ENCODE measurements at places on chromosomes 3 and 15.
A peak's percentile ranks its signal among the peaks of the same experiment; 100 is the strongest.

- DNase-seq: no peak
Observed at GRCh38 chr3:188662795-188663194, 508.8 kb downstream of the LPP start.

GRCh38 chr3:10474275-10474646, 31.1 kb downstream of the ATP2B2 start:
- no peak for DNase-seq

DNA sequence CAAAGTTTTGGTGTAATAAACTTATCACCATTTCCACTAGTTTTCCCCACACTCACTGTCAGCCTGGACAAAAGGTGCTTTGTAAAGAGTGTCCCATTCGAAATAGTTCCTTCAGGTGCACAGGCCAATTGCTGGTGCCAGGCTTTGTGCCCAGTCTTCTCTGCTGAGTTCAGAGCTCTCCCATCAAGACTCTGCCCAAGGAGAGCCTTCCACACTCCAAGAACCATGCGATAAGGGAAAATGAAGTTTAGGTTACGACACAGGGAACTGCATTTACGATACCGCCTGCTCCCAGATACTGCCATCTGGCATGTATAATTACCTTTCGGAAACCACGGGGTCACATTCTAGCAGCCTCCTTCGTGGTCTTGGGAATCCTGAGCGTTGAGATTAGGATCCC, 379.6 kb downstream of the MECOM start:
- DNase-seq: no peak

DNA sequence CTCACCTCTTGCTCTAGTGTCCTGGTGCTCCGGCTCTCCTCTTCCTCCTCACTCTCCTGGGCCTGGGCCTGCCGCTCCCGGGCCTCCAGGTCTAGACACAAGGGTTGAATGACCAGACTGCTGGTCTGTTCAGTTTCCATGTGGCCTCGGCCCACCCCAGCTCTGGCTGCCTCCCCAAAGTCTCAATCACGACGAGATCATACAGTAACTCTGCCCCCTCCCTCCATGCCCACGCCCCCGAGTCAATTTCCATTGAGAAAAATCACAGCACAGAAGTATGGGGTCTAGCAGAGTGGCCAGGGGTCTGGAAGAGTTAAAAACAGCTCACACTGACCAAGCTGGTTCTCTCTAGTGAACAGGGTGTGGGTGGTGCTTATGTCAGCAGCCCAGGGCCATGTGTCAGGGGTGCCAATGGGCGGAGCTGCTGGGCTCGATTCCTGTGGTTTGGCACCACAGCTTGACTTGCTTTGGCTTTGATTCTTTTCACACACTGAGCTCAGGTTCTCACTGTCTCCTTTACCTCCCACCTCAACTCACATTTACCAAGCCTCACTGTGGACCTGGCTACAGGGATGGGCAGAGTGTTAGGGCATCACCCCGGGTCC, 6.9 kb downstream of the C15orf62 start:
- DNase-seq: no peak

DNA sequence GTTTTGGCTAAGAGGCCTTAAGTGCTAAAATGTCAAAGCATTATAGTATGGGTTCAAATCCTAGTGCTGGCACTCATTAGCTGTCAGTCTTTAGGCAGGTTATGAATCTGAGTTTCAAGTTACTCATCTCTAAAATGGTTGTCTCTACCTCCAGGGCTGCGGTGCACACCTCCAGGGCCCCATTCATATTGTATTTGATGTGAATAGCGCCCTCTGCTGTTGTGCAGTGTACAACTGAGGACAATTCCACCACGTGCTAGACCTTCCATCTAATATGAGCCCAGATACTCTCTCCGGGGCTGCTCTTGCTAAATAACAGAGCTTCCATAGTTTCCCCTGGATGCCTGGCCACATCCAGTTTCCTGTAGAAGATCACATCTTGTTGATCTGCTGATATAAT, 54.3 kb downstream of the OXNAD1 start:
- peak; percentile 60 for DNase-seq

DNA sequence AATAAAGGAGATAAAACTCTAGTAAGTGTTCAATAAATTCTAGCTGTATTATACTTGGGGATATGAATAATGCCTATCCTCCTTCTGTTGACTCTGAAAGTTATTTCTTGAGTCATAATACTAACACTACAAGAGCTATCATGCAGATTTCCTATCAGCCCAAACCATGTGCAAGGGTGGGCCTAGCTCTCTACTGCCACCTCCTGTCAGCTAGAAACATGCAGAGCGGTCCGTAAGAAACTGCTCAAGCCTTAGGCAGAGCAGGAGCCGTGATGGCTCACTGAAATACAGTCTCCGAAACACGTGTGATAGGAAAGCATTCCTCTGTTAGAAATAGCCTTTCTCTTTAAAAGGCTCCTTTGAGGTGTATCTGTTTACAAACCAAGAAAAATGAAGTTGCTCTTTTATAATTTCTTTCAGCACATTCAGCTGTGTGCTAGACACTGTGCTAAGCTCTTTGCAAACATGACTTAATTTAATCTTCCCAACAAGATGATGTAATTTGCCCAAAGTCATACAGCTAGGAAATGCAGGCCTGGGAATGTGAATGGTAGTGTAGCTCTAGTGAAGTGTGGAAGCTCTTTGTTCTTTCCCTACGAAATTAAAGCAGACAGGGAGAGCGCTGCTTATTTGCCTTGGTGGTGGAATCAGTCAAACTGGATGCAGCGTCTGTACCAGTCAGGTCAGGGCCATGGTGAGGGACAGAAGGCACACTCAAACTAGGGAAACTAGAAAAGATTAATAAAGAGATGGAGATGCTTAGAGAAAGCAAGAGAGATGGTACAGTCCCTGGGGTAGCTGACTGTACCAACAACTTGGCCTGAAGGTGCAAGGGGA, 43.1 kb downstream of the MTHFS start:
- DNase-seq: no peak

DNA sequence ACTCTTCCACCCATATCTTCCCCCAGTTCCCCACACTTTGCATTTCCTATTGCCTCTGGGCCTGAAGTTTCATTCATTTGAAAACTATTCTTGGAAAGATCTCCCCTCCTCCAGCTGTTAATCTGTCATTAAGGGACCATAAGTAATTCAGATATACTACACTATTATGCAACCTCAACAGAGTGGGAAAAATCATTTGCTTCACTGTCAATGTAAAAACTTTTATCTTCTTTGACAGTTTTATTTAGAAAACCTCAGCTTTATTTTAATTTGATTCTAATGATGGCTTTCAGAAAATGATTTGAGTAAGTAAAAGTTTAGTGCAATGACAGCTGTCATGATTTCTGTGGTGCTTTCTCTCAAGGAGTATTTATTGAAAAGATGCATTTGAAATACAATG, 435.3 kb upstream of the KCNMB2 start:
- DNase-seq: no peak

GRCh38 chr15:80643431-80643951, 51.6 kb upstream of the ABHD17C start:
- DNase-seq: no peak

- no peak for DNase-seq
Observed at GRCh38 chr3:132593947-132594323, 3.1 kb upstream of the ACKR4 start.

DNA sequence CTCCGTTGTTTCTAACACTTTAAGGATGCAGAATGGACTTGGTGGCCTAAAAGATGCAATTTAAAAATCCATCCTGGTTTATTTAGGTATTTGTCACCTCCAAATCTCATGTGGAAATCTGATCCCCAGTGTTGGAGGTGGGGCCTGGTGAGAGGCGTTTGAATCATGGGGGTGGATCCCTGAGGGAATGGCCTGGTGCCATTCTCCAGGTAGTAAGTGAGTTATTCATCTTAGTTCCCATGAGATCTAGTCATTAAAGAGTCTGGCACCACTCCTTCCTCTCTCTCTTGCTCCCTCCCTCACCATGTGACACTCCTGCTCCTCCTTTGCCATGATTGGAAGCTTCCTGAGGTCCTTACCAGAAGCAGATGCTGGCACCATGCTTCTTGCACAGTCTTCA, 339.1 kb downstream of the NTRK3 start:
- no peak for DNase-seq

DNA sequence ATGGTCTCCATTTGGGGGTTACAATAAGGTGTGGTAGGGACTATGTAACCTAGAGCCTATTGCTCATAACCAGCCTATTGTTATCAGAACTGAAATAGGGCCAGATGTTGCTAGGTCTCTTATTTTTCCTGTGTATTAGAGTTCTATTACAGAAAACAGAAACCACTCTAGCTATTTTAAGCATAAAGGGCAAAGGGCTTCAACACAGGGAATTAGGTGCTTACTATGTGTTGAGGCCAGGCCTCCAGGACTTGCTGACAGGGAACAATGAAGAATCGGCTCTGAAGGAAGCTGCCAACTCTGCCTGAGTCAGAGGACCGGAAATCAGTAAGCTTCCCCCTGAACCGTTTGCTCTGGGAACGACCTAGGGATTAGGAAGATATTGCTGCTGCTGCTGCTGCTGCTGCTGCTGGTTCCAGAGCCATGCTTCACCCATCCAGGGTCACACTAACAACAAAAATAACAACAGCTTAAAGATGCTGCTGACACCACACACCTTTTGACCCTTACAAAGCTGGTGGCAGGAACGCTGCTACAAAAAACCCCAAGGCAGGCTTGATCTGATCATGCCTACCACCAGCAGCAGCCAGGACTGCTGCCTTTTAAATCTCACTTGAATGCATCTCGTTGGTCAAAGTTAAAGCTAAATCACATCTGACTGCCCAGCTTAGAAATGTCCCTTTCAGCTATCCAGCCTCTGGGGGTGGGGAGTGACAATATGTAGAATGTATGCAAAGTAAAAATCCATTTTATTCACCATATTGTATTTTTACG, 276.9 kb upstream of the IL12A start:
- DNase-seq: no peak

DNA sequence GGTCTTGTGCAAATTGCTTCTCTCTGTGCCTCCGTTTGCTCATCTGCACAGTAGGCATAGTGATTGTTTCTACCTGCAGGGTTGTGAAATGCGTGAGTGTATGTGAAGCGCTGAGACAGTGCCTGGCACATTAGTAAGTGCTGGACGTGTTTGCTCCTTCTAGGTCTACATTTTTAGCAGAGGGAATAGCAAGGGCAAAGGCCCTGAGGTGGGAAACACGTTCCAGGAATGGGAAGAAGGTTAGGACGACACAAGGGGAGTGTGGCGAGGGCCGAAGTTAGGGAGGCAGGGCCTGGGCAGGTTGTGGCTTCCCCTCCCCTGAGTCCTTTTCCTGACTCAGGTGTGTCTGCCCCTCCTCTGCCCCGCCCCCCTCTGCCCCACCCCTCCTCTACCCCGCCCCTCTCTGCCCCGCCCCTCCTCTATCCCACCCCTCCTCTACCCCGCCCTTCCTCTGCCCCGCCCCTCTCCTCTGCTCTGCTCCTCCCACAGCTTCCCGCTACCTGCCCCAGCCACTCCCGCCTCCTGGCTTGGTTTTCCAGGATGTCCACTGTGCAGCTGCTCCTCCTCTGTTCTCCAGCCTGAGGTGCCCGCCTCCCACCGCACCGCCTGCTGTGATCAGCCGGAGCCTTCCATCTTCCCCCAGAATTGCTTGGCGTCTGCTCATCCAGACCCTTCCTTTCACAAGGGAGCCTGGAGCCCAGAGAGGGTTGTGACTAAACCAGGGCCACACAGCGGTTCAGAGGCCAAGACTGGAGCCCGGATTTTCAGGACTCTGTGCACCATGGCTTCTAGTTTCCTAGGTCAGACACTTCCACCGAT, 31.1 kb upstream of the SMAD6 start:
- DNase-seq: no peak

GRCh38 chr3:170679190-170679589, 93.3 kb upstream of the SLC7A14 start:
- DNase-seq: no peak

GRCh38 chr3:114640126-114640525, 346.3 kb downstream of the TIGIT start:
- no peak for DNase-seq

DNA sequence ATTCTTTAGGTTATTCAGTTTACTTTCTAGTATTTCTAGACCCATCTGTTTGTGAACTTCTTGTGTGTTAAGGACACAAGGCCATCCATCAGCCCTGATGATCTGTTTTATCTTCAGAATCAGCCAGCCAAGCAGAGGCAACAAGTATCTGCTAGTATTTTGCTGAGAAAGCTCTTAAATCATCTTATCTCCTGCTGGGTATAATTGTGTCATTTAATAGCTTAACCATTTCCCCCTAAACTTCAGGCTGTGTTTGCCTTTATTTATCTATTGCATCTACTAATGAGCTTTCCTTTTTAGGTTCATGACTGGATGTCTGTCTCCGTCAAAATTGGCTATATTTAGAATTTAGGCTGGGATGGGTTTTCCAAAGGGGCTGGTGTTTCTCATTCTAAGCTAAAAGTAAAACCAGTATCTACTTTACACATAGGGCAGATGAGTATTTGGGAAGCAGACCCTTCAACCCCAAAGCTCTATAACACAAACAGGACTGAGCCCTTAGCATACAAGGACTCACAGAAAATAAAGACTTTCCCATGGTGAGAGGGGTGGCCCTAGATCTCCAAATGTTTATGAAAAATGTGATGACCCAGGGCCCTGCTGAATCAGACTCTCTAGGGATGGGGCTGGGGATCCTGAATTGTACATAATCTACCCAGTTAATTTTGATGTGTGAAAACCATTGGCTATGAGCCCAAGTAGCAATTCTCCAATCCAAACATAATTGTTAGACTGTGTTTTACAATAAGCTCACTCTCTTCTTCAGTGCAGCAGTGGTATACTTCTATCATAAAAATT, 65.3 kb upstream of the PSMD6 start:
- DNase-seq: no peak

- no peak for DNase-seq
Observed at GRCh38 chr15:75553659-75554058, 25.5 kb downstream of the PTPN9 start.

GRCh38 chr15:41594801-41595746, 36.1 kb downstream of the TYRO3 start:
- no peak for DNase-seq

- no peak for DNase-seq
Observed at GRCh38 chr3:156812521-156813335, 13.4 kb upstream of the LEKR1 start.

DNA sequence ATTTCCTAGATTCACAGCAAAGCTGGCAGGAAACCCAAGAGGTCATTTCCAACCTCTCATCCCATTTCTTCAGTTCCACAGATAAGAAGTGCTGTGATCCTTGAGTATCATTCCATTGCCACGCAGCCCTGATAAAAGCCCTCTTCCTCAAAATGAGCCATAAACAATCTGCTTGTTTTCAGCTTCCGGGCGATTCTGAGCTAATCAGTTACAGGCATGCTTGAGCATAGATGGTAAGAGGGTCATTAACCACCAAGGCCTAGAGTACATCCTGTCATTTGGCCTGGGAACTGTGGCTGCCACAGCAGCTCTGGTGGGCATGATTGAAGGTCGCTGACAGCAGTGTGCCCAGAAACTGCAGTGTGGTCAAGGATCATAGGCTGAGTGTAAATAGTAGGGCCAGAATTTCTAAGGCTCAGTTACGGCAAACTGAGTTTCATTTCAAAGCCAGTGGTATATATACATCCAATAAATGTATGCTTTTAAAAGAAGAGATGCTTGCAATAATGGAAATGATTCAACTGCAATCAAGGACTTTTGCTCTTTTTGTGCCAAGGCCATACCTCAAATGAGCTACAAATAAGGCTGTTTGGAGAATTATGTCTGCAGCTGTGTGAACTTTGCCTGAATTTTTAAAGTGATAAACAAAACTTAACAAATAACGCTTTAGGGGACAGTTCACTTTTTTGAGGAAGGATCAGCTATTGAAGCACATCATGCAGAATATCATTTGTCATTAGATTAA, 47.3 kb downstream of the P3H2 start:
- DNase-seq: no peak
